ENCODE measurements at places on chromosomes 2 and 18.

DNA sequence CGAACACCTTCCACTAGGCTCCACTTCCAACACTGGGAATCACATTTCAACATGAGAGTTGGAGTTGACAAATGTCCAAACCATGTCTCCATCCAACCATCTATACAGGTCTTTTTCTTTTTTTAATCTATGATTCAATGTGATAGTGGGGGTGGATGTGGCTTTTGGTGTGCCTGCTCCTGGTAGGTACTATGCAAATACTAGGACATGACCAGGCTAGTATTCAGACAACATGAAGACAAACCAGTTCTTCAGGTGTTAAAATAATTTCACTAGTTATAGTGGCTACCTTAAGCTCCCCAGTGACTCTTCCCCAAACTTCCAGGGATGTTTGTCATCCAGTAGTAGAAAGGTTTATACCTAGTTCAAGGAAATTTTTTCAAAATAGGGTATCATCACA is 387.5 kb downstream of the CDH2 start:
- DNase-seq, result peak; percentile 96

DNA sequence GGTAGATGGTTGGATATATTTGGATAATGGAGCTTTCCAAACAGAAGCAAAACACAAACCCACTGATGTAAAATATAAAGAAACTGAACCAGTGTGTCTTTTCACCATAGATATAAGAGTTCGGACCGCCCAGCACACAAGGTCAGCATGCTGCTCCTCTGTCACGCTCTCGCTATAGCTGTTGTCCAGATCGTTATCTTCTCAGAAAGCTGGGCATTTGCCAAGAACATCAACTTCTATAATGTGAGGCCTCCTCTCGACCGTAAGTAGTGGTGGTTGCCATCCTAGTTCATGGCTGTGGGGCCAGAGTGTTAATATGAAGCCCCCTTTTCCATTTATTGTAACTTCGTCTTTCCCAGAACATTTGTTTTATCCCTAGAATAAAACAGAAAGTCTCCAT is 125.2 kb upstream of the LYPD6 start:
- no peak for DNase-seq

DNA sequence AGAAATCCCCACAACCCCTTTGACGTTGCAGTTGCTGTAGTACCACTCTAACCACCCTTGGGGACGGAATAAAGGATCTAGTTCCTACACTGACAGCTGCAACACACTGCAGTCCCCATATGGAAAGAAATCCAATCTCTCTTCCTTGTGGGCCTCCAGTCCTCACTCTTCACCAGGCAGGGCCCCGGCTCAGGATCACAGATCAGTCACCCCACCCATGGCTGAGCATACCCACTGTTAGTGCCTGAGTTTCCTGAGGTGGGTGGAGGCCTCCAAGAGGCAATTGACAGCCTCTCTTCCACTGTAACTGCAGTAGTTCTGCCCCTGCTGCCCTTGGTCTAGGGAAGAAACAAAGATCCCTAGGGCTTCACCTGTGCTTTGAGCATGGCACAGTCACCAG is 670.0 kb upstream of the CDH2 start:
- DNase-seq, result no peak

DNA sequence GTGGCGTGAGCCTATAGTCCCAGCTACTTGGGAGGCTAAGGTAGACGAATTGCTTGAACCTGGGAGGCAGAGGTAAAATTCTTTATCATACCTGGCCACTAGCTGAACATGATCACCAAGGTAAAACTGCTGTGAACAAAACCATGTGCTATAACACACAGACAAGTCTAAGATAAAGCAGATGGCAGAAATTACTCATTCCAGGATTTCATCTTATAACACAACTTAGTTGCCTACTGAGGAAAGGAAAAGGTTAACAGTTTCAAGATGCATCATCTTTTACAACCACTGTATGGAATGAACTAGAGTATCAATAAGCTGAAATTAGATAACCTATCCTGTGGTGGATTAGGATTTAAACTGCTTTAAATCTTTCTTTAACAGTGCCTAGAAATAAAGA is 8.3 kb downstream of the ARL5A start:
- no peak for DNase-seq

DNA sequence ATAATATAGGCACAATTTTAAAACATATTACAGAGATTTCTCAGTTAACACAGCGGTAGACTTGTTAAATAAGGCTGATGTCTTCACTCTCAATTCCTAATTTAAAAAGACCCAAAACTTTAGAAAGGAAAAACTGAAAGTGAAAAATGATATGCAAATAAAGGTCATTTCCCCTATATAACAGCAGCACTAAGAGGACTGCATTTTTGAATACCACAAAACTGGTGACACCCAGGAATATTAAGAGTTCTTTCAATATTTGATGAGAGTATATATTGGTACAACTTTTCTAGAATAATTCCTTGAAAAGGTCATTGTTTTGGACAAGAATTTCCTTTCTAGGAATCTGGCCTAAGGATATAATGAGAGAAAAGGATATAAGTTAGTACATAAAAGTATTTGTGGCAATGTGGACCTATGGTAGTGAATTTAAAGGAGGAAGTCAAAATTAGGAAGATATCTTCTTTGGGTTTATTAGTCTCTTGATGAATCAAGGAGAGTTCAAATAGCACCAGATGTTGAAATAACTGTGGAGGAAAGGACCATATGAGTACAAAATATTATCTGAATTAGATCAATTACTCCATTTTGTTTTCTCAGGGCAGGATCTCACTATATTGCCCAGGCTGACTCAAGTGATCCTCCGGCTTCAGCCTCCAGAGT is 70.3 kb downstream of the TMEM237 start:
- DNase-seq, result no peak

DNA sequence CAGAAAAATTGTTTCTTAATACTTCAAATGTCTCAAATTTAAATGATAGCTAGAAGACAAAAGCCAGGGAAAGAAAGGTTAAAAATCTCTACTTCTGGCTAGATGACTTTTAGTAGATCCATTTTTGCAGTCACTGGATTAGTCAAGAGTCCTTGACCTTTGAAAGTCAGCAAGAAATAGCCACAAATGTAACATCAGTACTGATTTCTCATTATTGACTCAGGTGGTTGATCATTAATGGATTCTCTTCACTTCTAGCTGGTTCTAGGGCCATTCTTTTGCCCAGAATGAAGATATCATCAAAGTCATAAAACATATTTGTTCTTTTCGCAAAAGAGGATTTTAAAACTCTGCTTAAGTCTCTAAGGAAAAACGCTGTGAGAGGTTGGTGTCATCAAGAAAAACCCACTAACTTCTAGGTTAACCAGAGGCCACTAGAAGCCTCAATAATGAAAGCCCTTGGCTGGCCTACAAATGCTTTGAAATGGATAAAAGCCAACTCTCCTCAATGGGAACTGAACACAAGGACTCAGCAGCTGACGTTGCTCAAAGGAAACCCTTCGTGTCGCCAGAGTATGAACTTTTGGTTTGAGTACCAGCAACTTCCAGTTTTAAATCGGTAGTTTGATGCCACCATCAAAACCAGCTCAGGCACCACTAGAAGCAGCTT is 66.3 kb downstream of the IRS1 start:
- DNase-seq, result no peak

DNA sequence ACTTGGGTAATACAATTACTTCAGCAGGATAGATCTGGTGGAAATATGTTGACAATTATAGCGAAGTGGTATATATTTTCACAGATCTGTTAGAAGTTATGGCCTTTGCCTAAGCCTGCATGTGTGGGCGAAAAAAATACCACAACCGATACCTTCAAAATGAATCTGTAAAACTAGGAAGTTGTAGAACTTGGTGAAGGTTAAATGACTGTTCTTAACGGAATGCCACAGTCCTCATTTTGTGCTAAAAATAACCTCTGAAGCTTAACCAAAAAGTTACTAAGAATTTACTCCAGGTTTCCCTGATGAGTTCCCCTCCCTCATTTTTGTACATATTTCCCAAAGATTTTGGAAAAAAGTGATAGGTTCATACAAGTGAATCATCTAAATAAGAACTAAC is 550.7 kb downstream of the THSD7B start:
- no peak for DNase-seq

- DNase-seq, result peak; percentile 71
Measured at GRCh38 chr2:10835052-10835970, 22.7 kb upstream of the PDIA6 start.

DNA sequence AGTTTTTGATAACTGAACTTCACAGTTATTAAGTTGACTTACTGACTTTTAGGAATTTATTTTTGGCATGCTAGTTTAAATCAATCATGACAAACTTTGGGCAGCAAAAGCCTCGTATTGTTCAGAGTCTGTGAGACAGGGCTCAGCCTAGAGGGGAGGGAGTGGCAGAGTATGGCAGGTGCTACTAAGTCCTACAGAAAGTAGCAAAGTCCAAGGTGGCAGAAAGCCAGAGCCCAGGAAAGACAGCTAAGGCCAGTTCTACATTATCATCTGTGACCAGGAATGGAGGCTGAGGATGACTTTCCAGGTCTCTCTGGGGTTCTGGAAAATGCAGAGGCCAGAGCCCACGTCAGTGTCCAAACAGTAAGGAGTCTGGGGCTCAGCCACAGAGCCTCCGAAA is 34.2 kb downstream of the CHST10 start:
- no peak for DNase-seq

DNA sequence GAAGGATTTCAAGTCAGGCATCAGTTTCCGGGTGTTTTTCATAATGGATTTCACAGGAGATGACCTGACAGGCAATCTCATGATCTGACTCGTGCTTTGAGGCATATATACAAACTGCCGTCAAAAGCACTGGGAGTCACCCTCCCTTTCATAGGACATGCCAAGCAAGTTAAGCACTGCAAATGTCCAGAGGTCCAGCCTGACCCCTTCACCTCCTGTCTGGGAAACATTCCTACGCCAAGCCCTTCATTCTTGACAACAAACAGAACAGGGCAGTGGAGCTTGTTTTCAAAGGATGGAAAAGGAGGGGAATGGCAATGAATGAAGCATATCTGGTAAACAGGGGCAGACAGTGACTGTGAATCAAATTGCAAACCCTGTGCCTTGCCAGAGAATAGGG is 963.6 kb downstream of the BCL11A start:
- no peak for DNase-seq

DNA sequence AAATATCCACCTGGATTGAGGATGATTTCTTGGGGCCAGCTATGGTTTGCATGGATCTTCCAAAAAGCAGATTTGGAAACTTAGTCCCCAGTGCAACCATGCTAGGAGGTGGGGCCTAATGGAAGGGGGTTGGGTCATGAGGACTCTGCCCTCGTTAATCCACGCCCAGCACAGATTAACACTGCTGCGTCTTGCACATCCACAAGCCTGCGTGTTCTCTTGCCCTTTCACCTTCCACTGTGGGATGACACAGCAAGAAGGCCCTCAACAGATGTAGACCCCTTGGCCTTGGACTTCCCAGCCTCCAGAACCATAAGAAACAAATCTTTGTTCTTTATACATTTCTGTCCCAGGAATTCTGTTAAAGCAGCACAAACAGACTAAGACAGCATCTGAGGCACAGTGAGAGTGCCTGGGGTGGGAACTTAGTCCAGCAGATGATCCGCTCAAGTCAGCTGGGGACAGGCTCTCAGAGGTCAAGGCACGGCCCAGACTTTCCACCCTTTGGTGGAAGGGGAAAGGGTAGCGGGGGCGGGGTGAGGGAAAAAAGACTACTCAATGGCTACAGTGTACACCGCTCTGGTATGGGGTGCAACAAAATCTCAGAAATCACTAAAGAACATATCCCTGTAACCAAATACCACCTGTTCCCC is 2.4 kb downstream of the RAB17 start:
- no peak for DNase-seq

DNA sequence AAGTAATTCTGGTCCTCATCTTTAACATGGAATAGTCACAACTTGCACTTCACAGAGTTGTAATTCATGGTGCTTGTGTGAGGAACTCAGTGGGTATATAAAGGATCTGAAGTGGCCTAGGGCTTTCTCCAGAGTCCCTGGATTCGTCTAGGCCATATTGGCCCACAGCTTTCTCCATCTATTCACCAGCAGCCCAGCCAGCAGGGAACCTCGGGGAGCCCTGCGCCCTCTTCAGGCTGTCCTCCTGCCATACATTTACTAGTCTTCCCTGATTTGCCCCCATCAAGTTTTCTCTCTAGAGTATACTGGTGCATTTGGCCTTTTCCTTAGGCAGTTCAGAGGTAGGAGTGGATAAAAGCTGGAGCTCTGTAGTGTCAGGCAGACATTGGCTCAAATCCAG is 278.3 kb downstream of the MYCN start:
- no peak for DNase-seq

DNA sequence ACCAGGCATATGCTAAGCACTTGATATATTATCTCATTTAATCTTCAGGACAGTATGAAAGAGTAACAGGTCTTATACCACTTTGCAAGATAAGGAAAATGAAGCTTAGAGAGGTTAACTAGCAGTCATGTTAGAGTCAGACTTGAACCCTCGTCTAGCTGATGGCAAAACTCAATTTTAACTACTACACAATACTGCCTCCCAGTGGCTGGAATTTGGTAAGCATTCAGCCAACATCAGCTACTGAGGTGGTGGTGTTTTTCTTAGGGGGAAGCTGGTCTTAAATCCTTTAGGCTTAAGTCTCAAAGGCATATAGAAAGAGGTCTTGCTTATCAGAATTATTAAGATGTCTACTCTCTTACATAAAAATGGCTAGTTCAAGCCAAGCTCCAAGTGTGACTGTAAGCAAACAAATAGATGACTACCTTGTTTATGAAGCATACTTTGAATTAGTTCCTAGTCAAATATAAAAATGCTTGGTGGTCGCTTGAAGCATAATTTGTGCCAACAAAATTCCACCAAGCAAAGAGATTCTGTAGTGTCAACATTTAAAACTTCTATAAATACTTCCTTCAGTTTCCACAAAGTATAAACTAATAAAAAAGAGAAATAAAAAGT is 325.4 kb upstream of the FIGN start:
- peak; percentile 3 for DNase-seq

DNA sequence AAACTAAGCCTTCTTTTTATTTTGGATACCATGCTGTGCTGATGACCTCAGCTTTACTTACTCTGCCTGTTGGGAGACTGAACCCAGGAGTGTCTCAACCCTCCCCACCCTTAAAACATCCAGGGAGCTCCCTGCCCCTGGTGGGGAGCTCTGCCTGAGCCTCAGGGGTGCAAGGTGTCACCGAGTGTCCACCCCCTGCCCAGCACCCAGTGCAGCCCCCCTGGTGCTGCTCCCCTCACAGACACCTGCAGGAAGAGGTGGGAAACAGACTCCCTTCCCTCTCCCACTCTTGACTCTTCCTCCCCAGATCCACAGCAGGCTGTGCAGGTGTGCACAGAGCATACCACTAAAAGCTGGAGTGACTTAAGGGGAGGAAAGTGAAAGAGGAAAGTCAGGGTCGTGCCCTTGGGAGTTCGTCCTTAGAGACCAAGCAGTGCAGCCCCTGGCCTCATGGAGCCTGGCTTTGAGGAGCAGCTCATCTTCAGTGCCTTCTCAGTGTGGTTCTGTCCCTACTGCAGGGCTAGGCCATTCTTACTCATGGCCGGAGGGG is 51.3 kb downstream of the MYO7B start:
- no peak for DNase-seq

GRCh38 chr2:69559442-69560146 is 83.9 kb downstream of the AAK1 start:
- DNase-seq, result peak; percentile 61
